ENCODE measurements at places on chromosomes 2 and 18.

DNA sequence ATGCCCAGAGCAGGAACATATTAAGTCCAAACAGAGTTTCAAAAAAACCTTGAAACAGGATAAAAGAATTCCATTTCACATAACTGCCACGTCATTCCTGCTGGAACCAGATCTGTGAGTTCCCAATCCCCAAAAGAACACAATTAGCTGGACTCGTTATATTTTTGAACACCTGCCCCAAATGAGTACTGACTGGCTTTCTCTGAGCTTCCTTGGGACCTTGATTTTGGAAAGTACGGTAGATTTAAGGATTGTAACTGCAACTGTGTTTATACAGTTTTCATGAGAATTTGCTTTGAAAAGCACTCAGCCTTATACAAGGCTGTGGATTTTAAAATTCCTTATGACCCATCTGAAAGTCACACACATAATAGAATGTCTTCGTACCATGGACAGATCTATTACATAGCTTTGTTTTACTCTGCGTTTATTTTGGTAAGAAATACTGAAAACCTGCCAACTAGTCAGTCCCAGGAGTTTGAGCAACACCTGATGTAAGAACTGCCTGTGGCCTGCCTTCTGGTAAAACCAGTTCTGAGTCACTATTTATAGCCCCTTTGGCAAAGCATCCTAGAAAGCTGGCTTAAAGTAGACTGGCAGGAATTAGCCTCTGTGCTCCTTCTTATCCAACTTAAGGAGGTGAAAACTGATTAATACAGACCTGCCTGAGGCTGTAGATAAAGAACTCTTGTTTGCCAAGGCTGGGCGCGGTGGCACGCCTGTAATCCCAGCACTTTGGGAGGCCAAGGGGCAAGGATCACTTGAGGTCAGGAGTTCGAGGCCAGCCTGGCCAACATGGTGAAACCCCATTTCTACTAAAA is 48.1 kb downstream of the MERTK start:
- DNase-seq, result no peak

DNA sequence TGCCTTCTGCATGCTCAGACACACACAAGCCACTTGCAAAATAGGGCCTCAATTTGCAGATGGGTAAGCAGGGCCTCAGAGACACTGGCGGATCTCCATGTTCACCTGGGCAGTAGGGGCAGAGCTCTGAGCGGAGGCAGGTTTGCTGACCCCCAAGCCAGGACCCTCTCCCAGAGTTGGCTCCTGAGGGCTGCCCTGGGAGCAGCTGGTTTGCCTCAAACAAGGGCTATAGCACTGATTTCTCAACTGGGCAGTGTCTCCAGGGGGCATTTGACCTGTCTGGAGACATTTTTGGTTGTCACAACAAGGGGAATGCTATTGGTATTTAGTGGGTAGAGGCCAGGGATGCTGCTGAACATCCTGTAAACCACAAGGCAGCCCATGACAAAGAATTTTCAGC is 11.6 kb downstream of the GLI2 start:
- DNase-seq, result no peak

DNA sequence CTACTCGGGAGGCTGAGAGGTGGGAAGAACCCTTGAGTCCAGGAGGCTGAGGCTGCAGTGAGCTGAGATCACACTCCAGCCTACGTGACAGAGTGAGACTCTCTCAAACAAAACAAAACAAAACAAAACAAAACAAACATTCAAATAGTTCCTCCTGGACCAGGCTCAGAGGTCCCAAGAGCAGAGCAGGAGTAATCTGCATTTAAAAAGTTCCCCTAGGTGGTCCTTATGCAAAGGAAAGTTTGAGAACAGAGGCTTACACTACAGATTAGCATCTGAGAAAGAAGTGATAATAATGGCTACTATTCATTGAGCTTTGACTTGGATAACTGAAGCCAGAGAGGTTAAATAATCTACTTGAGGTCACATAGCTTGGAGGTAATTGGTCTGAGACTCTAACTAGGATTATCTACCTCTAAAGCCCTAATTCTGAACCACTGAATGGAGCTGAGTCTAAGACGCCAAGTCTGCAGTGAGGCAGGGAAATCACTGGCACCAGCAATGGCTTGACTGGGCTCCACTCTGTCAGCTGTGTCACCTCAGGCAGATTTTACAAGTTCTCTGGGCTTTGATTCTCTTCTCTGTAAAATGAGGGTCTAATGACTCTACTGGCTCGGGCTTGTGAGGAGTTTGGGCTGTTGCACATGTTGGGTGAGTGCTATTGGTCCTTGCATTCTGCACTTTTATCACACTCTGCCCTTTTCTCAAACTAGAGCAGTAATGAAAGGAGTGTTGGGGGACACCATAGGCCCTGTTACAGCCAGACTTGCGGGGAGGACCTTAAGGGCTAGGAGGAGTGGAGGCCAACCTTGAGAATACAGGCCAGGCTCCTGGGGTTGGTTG is 29.2 kb upstream of the DLX2 start:
- no peak for DNase-seq

GRCh38 chr2:126795656-126796055 is 103.0 kb upstream of the TEX51 start:
- no peak for DNase-seq

- no peak for DNase-seq
These were observed 162.3 kb downstream of the PHLPP1 start for GRCh38 chr18:62877411-62878221.

GRCh38 chr2:177165061-177165583 is 47.5 kb upstream of the HNRNPA3 start:
- DNase-seq, result peak; percentile 44

DNA sequence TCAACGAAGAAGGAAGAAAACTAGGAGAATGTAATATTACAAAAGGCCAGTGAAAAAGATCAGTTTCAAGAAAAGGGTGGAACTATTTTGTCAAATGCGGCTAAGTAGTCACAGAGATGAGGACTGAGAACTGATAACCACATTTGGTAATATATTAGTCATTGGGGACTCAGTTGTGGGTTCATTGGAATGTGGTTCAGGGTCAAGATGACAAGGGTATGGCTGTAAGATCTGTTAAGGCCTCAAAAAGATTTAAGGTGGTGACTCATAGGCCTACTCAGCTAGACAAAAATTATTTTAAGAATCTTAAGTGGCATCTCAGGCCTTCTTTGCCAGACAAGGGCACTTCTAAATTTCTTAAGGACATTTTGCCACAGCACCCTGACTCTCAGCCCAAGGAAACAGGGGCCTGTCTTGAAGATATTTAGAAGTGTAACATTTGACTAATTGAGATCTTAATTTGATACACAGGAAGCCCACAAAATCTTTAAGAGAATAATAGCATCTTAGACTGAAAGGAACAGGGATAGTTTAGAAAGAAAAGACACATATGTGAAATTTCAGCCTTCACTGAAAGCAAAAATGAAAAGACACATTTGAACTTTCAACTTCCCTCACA is 81.3 kb downstream of the STRADB start:
- no peak for DNase-seq

DNA sequence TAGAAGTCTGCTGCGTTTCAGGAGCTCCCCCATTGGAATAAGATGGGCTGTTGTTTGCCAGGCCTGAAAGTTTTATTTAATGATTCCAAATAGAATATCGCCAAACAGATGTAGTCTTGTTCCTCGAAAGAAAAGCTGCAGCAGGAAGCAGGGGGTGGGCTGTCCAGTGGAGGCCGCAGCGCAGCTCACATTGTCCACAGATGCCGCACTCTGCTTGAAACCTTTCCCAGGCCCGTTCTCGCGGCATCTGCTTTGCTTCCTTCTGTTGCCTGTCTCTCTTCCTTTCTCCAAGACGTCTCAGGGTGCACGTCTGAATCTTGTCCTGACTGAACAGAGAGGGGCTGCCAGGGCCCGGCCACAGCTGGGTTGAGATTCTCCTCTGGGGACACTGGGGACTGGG is 12.4 kb upstream of the IGFBP2 start:
- DNase-seq, result no peak

DNA sequence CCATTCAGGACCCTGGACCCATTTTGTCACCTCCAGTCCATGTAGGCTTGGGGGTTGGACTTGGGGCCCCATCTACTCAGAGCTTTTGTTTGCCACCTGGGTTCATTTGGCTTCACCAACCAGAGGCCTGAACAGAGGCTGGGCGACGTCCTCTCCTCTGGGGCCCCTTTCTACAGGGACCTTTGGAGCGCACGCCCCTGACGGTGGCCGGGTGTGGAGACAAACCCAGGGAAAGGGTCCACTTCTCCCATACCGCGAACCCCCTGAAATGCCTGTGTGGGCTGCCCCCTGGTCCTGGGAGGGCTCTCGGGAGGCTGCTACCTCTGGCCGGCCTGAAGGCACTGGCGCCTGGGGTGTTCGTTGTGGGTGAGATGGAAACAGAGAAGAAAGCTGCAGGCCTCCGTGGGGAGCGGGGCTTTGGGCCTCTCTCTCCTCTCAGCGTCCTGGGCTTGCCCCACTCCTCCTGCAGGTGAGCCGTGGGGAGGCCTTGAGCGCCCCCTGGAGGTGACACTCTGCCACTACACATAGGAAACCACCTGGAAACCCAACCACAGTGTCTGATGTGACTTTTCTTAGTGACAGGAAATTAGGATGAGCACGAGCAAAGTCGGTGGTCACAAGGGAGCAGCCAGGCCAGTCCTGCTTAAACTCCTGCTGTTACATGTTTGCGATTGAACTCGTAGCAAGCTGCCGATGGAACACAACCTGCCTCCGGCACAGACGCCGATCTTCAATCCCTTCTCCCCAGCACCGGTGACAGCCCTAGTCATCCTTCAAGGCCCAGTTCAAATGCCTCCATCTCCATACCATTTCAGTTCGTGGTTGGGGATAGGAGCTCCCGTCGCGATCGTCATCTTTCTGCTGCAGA is 12.0 kb upstream of the NTSR2 start:
- DNase-seq, result peak; percentile 45

- peak; percentile 64 for DNase-seq
These were observed 45.3 kb downstream of the LRPPRC start for GRCh38 chr2:43950383-43951008.

GRCh38 chr2:241547781-241548450 is 10.6 kb upstream of the BOK start:
- DNase-seq, result no peak

GRCh38 chr2:238061315-238062202 is 758 bp downstream of the SCLY start:
- DNase-seq, result peak; percentile 5

Data from common myeloid progenitor, CD34-positive (primary cell).